ENCODE measurements at places on chromosomes 11 and 22. TPM values are rescaled to one million over a fixed set of nuclear protein-coding genes. Genes with fewer than 3 reads are reported as not detected.
A peak's percentile ranks its signal among the peaks of the same experiment; 100 is the strongest.

Gene DKK3
- total RNA-seq: 334 TPM

DNA sequence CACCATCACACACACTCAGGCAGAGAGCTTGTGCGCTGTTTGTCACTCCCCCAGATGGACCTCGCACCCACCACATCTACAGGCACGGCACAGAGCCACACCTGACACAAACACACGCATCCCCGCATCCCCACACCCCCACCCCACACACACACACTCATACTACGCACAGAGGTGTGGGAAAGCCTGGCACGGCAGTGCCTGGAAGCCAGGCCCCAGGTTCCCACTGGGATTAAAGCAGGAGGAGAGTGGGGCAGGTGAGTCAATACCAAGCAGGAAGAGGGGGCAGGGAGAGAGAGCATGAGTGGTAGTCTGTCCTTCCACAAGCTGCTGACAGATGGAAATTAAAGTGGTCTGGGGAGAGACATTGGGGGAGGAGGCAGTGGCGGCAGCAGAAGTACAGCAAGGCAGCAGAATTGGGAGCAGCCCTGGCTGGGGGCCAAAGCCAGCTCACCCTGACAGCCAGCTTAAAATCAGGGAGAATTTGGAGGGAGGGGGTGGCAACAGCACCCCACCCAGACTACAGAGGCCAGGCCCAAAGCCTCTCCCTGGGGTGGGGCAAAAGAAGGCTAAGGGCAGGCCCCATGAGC lies 20.7 kb downstream of the TNKS1BP1 start:
- DNase-seq: peak; percentile 62

- DNase-seq: no peak
These were observed 179.9 kb downstream of the GRIA4 start for GRCh38 chr11:105789579-105790420.

GRCh38 chr11:102313238-102313940 lies 3.9 kb upstream of the BIRC3 start:
- DNase-seq: peak; percentile 64

GRCh38 chr11:74579577-74580270 lies 12.7 kb upstream of the POLD3 start:
- DNase-seq: no peak

Gene MAPK8IP2
- 1.1 TPM for total RNA-seq

Gene SYT13
- not detected for total RNA-seq
